NCI-H524 treated with DMSO at 0.1 percent for 48 hours (cell line): ENCODE measurements at places on chromosomes 4 and X.

- DNase-seq = no peak
These were observed 25.4 kb downstream of the RBPJ start for GRCh38 chr4:26346203-26346620.

DNA sequence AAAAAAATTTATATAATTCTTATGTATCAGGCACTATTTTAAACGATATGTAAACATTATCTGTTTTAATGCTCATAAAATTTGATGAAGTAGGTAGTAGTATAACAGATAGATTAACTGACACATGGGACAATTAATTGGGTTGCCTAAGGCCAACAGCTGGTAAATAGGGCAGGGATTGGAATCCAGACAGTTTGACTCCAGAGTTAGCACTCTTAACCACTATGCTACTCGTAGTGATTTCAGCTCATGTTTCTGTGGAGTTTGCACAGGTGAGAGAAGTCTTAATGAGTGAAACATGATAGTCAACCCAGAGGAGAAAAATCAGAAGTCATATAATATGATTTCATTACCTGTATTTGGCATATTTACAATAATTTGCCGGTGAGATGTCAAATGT lies 126.0 kb upstream of the WDFY3 start:
- DNase-seq = peak; percentile 51

DNA sequence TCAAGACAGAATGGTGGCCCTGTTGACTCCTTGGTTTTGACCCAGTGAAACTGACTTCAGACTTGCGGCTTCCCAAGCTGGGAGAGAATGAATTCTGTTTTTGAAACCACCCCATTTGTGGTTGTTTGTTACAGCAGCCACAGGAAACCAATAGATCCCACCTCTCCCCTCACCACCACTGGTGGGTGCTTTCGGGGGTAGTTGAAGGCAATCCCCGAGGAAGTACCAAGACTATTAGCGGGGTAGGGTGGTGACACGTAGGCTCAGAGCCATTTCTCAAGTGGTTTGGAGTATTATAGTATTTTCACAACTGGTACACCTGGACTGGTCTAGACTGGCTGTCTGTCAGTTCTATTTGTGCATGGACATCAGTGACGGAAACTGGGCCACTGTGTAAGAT lies 189.1 kb upstream of the RBPJ start:
- DNase-seq = no peak

DNA sequence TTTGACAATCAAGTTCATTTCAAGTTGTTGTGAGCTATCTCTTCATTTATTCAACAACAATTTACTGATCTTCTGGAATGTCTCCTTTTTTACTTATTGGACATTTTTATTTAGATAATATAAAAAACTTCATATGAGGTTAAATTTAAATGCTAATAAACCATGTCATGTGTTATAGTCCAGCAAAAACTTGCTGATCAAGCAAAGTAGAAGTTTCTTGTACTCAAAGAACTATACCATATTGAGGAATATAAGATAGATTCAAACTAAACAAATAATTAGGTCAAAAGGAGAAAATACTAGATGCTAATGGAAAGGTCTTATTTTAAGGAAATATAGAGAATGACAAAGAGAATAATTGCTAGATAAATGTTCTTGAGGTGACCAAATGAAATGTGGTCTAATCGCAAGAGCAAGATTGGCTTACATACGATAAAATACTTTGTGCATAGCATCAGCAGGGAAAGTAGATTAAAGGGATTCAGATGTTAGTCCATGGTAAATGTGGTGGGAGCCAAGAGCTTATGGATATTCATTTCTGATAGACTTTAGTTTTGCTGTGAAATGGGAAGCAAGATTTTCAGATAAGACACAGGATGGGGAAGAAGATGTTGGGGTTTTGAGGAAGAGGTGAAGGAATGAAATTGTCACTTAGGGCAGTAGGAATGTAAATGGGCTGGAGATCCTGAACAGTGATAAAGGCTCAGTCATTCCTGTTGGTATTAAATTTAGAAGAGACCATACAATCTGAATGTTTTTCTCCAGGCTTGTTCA lies 229.5 kb downstream of the MAPK10 start:
- DNase-seq = no peak

GRCh38 chr4:89469930-89470375 lies 162.4 kb upstream of the GPRIN3 start:
- DNase-seq = no peak

DNA sequence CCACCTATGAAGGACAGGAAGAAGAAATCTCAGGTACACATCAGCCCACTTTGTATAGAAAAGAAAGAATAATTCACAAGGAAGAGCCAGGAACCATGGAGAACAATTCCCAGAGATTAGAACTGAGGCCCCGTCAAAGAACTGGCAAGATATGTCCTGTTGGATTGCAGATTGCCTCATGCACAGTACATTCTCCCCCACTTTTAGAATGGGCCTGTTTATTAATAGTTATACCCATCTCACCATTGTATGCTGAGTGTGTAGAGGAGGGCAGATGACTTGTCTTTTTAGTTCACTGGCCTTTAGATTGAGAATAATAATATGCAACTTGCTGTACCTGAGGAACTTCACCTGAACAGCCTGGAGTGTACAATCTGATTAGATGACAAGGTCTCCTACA lies 315.6 kb upstream of the HAND2 start:
- DNase-seq = no peak

DNA sequence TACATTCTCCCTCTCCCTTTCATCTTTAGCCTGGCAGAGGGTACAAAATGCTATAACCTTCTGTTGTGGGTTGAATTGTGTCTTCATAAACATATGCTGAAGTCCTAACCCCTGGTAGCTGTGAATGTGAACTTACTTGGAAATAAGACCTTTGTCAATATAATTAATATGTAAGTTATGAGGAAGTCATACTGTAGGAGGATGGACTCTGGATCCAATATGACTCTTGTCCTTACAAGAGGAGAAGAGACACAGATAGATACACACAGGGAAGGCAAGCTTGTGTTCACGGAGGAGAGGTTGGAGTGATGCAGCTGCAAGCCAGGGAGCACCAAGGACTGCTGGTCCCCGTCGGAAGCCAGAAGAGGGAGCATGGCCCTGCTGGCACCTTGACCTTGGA lies 94.7 kb downstream of the SLC2A9 start:
- DNase-seq = no peak

DNA sequence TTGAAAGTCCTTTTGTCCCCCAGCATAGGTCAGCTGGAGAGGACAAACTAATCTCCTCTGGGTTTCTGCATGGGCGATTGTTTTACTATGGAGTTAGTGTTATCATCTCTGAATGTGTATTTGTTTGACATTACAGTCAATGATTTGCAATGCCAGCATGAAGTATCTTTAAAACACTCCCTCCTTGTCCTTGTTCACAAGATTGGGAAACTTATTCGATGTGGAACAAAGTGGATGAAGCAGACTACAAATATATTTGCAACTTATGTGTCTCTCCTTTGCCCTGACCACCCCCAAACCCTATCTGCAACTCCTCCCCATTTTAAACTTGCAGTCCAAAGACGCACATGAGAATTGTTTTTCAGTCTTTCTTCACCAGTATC lies 1.5 kb upstream of the PITX2 start:
- no peak for DNase-seq
